ENCODE measurements at places on chromosomes 5 and 9.

- DNase-seq, result no peak
These were observed at the start of gene ZNF462 for GRCh38 chr9:106862821-106863720. TSS of gene ZNF462 (plus strand) at chr9:106863166. CDS start at chr9:106923384, 60,218 bp downstream.

DNA sequence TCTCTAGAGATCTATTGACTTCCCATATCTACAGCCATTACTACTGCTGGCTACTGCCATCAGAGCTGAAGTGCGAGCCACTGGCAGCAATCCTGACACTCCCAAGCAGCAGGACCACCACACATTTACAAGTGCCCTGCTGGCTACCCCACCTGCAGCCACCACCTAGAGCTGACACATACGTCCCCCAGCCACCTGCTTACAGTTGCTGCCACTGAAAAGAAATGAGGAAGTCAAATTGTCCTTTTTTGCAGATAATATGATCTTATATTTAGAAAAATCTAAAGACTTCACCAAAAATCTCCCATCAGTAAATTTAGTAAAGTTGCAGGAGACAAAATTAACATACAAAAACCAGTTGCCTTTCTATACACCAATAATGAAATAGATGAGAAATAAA, 48.4 kb downstream of the ZNF484 start:
- no peak for DNase-seq

DNA sequence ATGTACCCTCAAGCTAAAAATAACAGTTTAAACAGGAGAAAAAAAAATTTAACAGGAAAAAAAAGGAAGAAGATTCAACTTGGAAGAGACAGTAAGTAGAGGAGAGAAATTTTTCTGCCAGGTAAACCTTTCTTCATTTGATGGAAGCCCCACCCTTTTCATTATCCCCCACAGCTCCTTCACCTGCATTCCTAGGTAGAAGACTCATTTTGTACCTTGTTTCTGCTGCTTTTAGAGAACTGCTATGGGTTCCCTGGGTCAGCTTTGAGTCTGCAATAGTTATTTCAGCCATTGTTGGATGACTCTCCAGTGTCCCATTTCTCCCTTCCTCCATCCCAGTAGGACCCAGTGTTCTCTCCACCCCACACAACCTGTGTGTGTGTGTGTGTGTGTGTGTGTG, 74.1 kb upstream of the CPEB4 start:
- DNase-seq, result no peak

DNA sequence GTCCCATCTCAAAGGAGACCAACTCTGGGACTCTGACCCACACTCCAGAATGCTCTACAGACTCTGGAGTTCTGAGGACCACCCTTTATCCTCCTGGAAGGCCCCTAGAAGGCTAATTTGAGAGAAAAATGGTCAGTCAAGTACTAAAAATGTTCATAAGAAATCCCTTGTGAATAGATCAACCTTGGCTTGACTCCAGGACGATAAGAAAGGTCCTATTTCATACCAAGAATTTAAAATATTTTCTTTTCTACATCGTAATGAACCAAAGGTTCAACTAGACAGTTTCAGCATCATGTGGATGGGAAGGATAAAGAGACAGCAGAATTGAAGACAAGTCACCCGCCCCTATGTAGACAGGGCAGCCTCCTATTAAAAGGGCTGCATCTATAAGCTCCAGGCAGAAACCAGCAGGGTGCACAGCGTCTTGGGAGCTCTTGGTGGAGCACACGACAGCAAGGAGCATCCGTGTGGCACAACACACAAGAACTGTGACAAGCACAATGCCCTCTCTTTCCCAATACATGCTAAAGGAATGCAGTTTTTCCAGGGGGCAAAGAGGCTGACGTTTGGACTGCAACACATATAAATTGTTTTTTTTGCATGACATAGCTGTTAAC, 38.3 kb downstream of the RASEF start:
- DNase-seq, result no peak

DNA sequence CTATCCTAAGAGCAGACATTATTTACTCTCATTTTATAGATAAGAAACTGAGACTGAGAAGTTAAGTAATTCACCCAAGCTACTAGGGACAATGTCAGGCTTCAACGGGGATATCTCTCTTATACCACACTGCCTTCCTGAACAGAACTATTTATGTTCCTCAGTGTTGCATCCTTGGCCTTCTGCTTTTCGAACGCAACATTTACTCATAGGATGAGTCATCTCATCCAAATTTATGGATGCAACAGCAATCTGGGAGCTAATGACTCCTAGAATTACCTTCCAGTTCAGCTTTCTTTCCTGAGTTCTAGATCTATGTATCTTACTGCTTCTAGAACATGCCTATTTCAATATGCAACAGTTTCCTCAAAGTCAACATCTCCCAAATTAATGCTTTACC, 103.6 kb upstream of the PAM start:
- DNase-seq, result no peak

DNA sequence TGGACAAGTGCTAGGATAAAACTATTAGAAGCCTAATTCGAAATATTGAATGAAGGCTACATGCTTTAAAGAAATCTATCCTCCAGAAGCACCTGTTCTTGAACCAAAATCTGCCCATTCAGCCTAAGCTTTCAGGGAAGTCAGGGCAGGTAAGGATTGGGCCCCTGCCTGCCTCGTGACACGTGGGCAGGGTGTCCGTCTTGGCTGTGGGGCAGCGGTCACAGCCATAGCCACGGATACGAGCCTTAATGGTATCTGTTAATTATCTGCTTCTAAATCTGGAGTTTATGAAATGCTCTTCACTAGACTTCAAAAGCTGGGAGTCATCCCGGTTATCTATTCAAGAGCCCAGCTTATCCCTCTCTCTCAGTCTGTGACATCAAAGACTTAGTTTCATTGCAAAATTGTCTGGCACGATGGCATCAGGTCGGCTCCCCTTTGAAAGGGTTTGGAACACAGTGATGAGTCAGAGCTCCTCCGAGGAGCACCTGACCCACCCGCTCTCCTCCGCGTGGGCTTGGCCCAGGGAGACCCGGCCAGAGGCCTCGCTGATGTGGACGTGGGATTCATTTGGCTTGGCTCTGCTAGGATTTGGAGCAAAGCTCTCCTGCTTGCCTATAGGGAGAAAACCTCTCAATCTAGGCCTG, 135.9 kb downstream of the MACROH2A1 start:
- DNase-seq, result no peak

GRCh38 chr9:124278054-124278540, 20.3 kb downstream of the NEK6 start:
- DNase-seq, result no peak

DNA sequence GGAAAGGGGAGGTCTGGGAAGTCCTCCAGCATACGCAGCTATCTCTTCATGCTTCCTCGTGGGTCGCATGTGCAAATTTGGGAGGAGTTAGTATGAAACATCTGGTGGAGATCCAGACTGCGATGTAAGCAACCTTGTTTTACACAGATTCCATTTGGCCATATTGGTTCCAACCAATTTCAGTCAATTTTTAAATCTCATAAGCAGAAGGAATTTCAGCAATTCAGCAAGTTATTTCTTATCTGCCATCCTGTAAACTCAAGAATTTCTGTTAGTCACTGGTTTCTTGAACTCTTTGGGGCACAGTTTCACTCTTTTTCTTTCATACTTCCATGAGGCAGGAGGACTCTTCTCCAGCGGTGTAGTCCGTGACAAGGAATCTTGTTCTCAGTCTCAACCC, 130.4 kb upstream of the CLINT1 start:
- no peak for DNase-seq

GRCh38 chr5:9094582-9094981, 451.3 kb downstream of the SEMA5A start:
- DNase-seq, result no peak

DNA sequence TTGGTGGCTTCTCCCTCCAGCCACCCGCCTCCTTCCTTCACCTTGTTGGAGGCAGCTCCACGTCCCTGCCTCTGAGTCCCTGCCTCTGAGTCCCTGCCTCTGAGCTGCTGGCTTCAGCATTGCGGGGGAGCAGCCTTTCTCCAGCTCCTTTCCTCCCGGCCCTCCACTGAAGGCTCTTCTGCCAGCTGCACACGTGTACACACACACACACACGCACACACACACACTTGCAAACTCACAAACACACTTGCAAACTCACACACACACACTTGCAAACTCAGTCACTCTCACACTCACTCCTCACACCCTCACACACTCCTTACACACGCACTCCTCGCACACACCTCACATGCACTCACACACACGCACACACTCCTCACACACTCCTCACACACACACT, 45.1 kb downstream of the C9orf50 start:
- DNase-seq, result no peak

DNA sequence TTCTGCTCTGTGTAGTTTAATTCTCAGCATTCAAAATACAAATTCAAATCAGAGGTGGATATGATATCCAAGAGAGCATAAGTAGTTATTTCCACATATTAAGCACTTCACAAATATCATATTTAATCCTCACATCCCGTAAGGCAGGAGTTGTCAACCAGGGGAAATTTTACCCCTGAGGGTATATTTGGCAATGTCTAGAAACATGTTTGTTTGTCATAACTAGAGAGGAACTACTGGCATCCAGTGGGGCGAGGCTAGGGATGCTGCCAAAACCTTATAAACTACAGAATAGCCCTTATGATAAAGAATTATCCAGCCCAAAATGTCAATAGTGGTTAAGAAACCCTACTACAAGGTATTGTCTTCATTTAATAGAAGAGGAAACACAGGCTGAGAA, 619.4 kb downstream of the SLCO4C1 start:
- DNase-seq, result no peak

GRCh38 chr5:39203275-39203922, 16.0 kb downstream of the FYB1 start:
- DNase-seq, result no peak

DNA sequence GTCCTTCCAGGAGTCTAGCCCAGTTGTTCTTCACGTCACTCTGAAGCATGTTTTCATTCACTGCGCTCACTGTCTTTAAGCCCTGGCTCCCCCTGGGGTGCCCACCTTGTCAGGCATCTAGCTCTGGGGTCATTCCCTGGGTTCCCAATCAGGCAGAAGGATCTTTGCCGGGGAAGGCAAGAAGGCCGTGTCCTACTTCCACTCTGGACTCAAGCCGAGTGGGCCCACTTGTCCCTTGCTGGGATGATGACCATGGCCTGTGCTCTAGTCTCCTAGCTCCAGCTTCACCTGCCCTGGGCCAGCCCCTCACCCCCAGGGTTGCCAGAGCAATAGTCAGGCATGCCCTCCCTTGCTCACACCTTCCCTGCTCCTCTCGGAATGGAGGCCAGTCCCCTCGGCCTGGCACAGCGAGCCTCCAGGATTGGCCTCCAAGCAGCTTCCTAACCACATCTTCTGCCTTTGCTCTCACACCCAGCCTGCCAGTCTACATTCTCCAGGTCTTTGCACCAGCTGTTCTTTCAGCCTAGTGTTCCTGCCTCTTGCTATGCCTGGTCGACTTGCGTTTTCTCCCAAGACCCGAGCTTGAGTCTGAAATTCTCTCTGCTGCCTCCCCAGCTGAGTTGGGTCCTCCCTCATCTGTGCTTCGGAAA, 32.2 kb upstream of the PSD2 start:
- DNase-seq, result no peak

DNA sequence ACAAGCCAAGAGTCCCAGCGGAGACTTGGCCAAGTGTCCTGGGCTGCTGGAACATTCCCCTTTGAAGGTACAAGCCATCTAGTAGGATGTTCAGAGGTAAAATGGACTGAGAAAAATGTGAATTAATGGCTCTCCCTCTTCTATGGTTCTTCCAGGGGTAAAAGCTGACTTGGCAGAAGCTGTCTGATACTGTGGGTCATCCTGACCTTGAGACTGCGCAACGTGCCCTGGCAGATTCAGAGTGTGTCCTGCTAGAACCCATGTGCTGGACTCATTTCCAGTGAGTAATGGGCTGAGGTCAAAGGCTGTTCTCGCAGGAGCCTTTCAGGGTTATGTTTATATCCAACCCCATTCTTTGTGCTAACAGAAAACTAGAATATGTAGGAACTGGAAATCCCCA, 423.0 kb upstream of the CD180 start:
- DNase-seq, result no peak

DNA sequence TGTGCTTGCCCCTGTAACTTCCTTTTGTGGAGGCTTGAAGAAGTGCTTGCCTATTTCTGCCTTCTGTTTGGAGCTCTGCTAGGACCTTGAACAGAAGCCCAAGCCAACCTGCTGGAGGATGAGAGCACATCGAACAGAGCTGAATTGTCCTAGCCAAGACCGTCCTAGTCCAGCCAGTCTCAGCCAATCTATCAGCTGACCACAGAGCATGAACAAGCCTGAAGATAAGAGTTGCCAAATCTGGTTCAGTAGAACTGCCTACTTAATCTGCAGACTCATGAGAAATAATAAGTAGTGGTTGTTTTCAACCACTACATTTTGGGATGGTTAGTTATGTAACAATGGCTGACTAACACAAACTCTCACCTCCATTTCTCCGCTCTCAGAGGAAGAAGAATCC, 4.4 kb upstream of the SNX2 start:
- no peak for DNase-seq

DNA sequence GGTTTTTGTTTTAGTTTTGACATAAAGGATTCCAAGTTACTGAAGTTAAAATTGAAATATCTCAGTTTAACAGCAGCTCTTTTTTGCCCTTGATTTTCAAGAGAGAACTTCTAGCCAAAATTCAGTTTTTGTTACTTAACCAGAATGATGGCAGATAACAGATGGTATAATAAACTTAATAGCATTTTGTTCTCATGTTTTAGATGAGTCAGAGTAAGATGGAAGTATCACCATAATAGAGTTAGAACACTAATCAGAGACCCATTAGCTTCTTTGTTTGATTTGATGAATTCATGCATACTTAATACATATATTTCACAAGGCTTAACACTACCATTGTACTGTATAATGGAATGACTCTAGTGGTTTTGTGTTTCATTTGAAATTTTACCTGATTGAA, 11.9 kb downstream of the ZCCHC9 start:
- no peak for DNase-seq

- DNase-seq, result no peak
These were observed 186.9 kb downstream of the RGS3 start for GRCh38 chr9:113650207-113651131.

- no peak for DNase-seq
These were observed 22.5 kb downstream of the TNIP1 start for GRCh38 chr5:151058301-151058700.

DNA sequence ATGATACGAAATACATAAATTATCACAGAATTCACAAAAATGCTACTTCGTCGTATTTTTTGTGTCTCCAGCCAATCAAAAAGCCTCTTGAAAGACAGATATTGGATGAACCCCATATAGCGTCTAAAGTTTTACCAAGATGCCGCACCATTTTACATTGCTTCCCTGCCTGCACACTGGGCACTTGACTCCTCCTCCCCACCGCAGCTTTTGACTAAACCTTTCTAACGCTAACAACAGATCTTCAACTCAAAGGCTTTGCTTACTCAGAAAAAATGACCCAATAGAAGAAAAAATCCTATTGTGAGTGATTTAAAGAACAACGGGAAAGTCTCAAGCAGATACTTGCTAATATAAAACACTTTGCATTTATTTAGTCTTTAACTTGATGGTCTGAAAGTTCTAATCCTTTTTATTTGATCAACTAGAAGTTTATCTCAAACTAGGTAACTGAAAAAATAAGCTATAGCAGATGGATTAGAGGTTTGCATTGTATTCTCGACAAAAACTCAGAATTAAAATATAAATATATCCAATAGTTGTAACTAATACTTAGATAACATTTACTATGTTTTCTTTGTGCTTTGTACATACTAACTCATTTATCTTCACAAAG, 609.1 kb upstream of the DMAC1 start:
- no peak for DNase-seq

- no peak for DNase-seq
These were observed 52.9 kb downstream of the SLCO4C1 start for GRCh38 chr5:102243213-102243612.

Measured in activated CD4-positive, alpha-beta T cell treated with anti-CD3 and anti-CD28 coated beads, Interleukin-2, amount 50 U/mL, for 48 hours (primary cell).